Prostate gland (tissue), 2 donors: ENCODE measurements at places on chromosomes 7 and 10. TPM values are rescaled to one million over a fixed set of nuclear protein-coding genes. Genes with fewer than 3 reads are reported as not detected.

The ADAM8 gene
- total RNA-seq = 7.4 TPM

DNA sequence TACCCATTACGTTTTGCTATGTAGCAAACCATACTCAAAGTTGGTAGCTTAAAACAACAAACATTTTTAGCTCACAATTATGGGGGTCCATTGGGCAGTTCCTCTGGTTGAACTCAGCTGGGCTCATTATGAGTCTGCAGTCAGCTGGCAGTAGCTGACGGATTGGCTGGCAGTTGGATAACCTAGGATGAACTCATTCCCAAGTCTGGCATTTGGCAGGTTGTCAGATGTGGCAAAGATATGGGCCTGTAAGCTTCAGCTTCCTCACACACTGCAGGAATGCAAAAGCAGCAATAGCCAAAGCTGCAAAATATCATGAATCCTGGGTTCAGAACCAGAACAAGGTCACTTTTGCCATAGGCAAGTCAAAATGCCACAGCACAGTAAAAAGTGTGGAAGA, 412.2 kb upstream of the SORCS1 start:
- no peak for DNase-seq

GRCh38 chr10:7642491-7643011, 24.2 kb downstream of the ITIH5 start:
- DNase-seq = no peak

GRCh38 chr10:49629431-49629881, 15.6 kb downstream of the CHAT start:
- DNase-seq = no peak

DNA sequence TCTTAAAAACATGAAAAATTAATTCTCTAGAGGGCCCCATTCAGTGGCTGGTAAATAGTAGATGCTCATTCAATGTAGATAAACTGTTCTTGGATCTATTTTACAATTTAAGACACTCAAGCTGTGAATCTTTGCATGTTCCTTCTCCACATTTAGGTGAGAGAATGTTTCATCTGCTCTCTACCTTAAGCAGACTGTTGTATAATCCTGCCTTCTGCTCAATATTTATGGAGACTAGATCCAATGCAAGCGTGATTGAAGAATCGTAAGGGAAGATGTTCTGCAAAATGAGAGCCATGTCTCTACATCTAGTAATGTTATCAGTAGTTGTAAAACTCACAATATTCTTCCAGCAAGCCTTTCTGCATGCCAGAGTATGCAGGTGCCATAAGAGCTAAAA, 115.0 kb upstream of the TEX47 start:
- no peak for DNase-seq
